ENCODE measurements at places on chromosomes 2 and 18.

DNA sequence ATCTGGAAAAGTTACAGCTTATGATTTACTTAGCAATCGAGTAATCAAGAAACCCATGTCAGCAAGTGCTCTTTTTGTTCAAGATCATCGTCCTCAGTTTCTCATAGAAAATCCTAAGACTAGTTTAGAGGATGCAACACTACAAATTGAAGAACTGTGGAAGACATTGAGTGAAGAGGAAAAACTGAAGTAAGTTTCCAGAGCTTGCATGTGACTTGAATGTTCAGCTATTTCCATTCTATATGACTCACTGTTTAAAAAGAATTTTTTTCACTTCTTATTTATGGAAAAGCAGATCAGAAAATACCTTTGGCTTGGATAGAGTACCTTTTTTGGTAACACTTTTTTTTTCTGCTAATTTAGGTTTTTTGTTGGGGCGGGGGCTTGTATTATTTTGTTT lies 70.7 kb downstream of the PMS1 start:
- no peak for DNase-seq

GRCh38 chr2:108385411-108386071 lies 7.8 kb downstream of the SULT1C4 start:
- no peak for DNase-seq

DNA sequence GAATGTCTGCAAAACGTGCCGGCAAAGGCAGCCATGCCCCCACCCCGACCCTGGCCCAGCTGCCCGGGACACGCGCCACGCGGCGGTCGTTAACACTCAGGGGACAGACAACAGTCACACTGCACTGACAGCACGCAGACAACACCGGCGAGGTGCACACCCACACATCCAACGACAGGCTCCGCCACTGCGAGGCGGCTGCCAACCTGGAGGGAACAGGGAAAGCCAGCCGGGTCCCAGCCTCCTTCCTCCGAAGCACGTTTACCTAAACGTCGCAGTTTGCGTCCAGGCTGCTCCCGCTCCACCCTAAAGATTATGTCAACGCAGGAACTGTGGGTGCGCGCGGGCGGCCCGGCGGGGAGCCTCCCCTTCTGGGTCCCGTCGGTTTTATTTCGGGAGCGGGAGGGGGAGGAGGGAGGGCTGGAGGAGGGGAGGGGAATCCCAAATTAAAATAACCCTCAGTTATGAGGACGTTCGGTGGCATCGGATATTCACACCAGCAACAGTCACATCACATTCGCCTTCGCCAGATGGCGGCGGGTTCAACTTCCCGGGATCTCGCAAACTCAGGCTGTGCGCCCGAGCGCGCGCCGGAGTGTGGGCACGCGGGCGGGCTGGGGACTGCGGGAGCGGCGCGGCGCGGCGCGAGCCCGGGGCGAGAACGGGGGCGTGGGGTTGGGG lies 644 bp downstream of the PTGR3 start:
- peak; percentile 40 for DNase-seq

DNA sequence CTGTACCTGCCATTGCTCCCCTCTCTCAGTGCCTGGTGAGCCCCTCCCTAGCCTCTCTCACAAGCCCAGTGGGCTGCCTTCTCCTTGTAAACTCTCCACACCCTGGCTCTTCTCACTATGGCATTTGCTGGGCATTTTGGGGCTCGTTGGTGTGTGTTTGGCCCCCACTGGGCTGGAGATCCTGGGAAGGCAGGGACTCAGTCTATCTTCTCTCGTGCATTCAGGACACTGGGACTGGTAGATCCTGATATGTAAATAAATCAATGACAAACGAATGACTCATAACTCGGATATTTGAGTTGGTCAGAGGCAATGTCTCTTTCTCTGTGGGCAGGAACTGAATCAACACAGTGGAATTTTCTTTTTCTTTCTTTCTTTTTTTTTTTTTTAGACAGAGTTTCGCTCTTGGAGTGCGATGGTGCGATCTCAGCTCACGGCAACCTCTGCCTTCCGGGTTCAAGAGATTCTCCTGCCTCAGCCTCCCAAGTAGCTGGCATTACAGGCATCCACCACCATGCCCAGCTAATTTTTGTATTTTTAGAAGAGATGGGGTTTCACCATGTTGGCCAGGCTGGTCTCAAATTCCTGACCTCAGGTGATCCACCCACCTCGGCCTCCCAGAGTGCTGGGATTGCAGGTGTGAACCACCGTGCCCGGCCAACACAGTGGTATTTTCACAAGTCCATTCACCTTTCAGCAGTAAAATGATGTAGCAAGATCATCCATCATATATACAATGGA lies 144.6 kb upstream of the SPRED2 start:
- no peak for DNase-seq

DNA sequence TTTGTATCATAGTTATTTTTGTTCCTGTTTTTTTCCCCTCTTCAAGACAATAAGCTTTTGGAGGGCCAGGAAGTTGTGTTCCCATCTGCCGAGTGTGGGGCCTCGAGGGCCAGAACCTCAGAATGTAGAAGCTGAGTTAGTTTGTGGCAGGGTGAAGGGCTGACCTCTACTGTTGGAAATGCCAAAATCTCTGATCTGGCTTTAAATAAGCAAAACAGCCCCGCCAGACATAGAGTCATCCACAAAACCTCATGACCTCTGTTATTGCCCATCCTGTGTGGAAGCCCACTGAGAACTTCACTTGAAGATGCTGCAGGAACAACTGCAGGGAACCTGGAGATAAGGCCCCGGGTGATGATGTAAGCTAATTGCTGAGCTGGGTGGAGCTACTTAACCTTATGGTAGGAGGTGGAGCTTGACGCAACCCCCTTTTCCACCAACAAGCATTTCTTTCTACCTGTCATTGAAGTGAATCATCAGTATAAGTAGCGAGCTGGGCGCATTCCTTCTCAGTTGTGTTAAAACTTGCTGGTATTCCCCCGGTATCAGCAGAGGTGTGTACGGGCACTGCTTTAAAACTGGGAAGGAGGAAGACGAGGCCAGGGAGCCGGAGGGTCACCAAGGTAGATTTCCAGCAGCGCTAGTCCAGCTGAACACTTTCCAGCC lies 177.2 kb downstream of the NEDD4L start:
- no peak for DNase-seq

DNA sequence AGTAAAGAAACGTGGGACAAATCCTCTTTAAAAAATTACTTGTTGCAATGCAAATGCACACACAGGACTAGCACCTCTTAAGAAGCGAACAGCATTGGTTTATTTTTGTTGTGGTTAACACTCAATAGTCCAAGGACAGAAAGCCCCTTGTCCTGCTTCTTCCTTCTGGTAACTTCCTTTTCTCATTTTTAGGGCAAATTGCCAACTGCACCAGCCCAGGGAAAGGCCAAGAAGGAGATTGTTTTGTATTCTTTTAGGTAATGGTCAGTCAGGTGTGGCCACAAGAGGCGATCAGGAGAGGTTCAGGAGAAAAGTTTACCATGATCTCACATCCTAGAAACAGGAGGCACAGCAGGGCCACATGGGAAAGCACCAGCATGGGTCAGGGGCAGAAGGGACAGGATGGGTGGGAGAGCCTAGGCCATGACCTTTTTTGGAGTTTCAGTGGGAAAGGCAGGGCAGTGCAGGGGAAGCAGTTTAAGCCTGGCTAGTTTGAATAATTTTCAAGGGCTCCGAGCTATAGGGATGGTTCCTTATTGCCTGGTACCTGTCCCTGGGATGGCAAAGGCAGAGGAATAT lies 73.0 kb downstream of the CHRNA1 start:
- DNase-seq: no peak

GRCh38 chr18:43780782-43781340 lies 503.6 kb upstream of the SYT4 start:
- no peak for DNase-seq

GRCh38 chr2:62010632-62011256 lies 105.3 kb downstream of the COMMD1 start:
- DNase-seq: no peak

DNA sequence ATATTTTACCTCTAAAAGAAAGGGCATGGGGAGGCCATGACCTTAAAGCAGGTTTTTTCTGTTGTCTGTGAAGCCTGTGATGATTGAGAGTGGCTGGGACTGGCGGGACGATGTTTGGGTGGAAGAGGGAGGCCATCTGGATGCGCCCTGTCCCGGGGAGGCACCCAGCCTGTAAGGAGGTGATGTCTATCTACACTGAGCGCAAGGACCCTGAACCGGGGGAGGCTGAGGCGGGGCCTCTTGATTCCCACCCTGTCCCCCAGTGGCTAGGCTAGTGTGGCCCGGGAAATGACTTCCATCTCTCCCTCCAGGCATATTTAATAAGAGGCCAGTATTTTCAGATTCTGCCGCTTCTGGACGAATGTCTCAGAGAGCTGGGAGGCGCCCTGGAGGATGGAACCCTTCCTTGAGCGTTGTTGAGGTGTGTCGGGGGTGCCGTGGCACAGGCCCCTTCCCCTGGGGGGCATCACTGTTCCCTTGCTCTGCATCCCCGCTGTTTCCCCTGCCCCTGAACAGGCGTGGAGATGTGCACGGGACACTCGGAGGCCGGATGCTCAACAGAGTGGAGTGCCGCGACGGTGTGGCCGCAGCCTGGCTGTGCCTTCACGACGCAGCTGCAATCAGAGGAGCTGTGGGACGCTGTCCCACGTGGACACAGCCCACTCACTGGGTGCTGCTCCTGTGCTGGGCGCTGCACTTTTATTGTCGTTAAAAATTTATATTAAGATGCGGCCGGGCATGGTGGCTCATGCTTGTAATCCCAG lies 185.4 kb downstream of the LDLRAD4 start:
- no peak for DNase-seq

All from NCI-H1105 treated with DMSO at 0.1 percent for 48 hours (cell line).